Effector CD4-positive, alpha-beta T cell (primary cell): ENCODE measurements at places on chromosomes 12 and 14.

GRCh38 chr12:128637642-128638606 lies 185.8 kb downstream of the SLC15A4 start:
- no peak for DNase-seq

GRCh38 chr12:89770391-89770790 lies 61.8 kb upstream of the ATP2B1 start:
- DNase-seq: no peak

DNA sequence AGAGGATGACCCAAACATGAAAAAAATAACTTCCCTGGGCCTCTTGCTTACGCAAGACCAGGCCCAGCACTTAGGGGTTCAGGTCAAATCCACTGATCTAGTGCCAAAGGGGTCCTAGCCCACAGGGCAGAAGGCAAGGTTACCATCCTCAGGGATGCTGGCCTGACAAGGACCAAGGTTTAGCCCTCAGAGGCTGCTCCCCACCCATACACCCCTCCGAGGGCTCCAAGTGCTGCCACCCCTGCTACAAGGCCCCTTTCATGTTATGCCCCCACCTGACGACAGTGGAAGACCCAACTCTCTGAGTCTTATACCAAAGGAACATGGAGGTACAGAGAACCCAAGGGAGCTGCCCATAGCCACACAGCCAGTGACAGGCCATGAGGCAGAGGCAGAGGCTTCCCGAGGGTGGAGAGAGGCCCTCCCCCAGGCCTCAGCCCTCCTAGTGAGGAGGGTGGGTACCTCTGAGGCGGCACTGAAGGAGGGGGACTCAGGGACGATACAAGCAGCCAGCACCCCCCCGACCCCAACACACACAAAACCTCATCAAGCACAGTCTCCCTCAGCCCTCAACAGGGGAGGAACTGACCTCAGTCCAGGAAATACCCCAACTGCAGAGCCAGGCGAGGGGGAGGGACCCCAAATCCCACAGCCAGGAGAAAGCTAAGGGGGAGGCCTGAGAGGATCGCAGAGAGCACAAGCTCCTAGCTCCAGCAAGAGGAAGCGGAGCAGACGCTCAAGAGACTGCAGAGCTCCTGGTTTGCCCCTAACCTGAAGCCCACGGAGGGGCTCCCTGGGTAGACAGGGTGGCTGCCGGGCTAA lies 37.0 kb downstream of the ANAPC7 start:
- no peak for DNase-seq

- DNase-seq: no peak
These were observed 663.8 kb upstream of the FOXG1 start for GRCh38 chr14:28102814-28103213.

DNA sequence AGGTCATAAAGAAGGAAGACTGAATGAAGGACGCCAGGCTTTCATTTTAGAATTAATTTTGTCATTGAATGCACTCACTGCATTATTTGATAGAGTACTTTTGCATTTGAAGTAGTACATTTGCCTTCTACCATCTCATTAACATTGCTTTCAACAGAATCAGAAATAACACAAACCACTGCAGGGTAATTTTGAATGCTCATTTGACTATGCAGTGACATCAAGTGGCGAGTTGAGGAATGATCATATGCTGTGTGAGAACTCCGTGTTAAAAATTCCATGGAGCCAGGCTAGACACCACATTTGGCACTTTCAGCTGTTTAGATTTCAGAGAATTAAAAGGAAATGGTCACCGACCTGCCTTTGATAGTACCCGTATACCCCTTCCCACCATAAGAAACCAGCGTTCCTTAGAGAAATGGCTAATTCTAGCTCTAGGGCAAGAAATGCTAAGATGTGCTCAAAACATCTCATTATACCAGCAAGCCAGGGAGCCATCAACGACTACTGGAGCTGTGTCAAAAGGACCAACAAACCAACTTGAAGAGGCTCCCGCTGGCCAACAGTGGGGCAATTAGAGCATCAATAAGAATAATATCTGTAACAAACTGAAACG lies 16.5 kb downstream of the HEBP1 start:
- DNase-seq: no peak

GRCh38 chr12:52791271-52792184 lies 4.4 kb downstream of the KRT3 start:
- no peak for DNase-seq

DNA sequence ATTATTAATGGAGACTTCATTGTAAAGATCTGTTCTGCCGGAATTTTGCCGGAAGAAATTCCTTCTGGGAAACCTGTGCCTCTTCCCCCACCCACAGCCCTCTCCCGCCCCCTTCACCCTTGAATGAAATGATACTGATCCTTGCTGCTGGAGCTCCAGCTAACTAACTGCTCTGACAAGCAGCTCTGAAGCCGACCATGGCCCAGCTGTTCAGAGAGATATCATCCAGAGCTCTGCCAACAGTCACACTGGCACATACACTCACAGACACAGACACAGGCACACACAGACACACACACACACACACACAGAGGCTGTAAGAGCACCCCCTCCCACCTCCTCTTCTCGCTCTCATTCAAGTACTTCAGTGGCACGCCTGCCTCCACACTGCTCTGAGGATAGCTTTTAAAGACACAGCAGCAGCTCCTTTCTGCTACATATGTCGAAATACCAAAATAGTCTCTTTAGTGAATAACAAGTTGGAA lies 88.6 kb downstream of the R3HDM2 start:
- DNase-seq: no peak

DNA sequence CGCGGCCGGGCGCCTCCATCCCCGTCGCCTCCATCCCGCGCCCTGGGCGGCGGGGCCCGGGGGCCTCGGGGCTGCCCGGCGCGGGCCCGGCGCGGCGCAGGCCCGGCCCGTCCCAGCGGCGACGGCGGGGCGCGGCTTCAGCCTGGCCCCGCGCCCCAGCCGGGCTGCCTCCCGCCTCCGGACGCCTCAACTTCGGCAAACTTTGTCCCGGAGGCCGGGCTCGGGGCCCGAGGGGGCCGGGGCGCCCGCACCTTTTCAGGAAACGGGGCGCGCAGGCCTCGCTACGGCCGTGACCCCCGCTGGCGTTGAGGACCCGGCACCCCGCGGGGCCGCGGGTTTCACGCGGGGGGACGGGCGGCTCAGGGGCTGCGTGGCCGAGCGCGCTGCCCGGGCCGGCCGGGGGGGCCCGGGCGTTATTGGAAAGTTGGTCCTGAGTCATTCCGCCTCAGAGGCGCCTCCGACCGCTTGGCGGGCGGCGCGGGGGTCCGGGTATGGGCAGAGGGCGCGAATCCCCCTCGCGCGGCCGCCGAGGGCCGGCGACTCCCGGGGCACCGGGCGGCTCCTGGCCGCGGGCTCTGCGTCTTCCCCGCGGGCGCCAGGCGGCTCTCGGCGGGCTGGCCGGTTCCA lies 575 bp downstream of the TRAF3 start:
- DNase-seq: peak; percentile 8

DNA sequence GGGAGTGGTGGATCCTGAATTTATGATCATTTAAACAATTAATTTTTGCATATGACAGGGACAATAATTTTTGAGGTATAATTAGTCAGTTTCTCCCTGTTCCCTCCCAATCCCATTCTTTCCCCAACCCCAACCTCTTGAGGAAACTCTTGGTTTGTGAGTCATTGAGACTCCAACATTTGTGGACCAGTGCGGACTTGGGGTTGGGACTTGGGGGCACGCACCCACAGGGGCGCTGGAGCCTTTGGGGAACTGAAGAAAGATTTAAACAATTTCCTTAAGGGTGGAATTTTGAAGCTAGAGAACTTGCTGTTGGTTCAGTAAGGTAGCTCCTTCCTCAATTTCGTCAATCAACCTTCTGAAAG lies 17.4 kb upstream of the PTGR2 start:
- no peak for DNase-seq

DNA sequence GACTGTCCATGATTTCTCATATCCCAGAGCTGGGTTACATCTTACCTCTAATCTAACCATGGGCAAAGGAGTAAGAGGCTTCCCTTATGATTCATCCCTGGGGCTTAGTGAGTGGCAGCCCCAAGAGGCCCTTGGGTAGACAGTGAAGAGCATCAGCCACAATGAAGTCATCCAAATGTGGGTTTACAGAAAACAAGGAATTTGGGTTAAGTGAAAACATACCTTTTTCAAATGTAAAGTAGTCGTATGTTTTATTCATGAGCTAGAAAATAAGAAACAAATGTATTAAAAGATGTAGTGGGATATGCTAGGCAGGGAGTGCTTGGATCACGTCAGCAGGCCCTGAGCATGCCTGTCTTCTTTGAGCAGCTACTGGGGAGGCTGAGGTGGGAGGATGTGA lies 54.0 kb upstream of the ELK3 start:
- DNase-seq: no peak

- no peak for DNase-seq
These were observed 35.7 kb downstream of the RIN3 start for GRCh38 chr14:92549105-92549858.

GRCh38 chr14:94424371-94424770 lies 28.2 kb downstream of the SERPINA11 start:
- no peak for DNase-seq

- no peak for DNase-seq
These were observed 187.7 kb upstream of the DCN start for GRCh38 chr12:91370086-91370868.

DNA sequence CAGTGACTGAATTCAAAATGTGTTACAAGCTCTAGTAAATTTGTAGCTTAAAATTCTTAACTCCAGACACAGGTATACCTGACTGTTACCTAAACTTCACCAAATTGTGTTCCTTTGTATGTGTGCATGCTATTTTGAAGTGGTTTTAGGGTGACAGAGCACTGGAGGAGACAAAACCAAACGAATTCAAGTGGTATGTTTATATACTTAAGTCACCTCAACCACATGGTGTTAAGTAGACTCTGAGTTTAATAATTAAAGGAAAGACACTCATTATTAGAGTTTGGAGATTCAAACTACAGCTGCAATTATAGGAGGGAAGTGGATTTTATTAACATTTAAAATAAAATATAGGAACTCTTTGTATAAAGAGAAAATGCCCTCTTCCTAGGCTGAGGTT lies 84.3 kb downstream of the PLCZ1 start:
- no peak for DNase-seq

DNA sequence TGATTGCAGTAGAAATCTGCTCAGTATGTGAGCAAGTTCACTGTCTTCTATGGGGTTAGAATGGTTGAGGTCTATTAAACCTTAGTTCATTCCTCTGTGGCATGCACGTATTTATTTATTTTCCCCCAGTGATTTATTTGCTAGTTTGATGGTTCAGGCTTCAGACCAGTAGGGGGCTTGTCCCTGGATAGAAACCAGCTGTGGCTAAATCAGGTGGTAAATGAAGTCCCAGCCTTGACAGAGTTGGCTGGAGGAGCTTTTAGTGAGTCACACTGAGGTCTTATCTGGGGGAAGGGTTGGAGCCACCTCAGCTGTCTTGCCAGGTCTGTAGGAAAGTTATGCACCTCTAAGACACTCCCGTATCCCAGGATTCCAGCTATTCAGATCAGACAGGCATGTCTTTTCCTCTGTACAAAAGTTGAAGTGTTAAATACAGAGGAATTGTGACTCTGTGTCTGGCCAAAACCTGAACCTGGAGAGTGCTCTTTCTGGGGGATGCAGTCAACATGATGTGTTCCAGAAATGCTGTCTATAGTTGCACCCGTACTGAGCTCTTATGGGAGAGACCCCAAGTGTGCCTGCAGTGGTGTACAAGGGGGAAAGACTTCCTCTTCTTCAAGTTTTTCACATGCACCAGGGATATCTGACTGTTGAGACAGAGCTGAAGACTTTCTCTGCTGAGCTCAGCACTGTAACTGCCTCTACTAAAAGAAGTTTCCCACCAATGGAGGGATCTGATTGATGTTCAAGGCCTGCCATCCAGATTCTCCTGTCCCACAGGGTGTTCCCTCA lies 1322.1 kb downstream of the TMEM121 start:
- DNase-seq: no peak

DNA sequence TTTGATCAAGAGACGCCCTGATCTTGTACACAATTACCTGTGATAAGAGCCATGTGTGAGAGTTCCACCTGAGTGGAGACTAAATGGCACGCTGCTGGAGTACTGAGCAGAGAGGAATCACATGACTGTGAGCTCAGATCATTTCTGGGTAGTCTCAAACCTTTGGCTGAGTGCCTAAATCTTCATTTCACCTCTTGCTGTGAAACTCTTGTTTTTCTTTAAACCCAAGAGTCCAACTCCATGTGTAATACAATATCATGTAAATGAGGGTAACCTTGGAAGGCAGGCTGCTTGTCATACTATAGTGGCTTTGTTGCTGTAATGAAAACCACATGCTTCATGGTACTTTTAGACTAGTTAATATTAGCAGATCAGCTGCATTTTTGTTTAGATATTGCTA lies 156.9 kb downstream of the CAND1 start:
- DNase-seq: no peak

DNA sequence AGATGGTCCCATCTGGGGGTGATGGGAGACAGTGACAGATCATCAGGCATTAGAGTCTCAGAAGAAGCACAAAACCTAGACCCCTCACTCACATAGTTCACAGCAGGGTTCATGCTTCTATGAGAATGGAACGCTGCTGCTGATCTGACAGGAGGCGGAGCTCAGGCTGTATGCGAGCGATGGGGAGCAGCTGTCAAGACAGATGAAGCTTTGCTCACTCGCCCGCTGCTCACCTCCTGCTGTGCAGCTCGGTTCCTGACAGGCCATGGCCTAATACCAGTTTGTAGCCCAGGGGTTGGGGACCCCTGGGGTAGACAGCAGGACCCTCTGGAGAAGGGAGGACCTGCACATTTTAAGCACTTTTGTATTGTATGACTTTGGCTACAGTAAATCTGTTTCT lies 111.2 kb downstream of the LGMN start:
- no peak for DNase-seq

DNA sequence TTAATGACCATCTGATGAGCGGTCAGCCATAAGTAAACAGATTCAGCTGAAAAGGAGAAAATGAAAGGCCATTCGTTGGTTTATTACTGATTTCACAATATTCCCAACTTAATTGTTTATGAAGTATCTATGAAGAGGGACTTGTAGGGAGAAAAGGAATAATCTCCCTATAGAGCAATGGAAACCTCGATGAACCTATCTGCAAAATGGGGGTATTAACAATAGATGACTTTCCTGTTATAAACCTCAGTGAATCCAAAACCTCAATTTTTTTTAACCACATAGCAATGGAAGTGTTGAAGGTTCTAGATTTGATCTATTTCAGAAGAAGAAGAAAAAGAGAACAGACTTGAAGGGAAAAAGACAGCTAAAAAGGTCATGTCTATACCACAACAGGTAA lies 2.0 kb downstream of the WIF1 start:
- no peak for DNase-seq

GRCh38 chr12:120140603-120141002 lies 24.1 kb upstream of the RAB35 start:
- no peak for DNase-seq
